ENCODE measurements at places on chromosomes 2 and 18.

DNA sequence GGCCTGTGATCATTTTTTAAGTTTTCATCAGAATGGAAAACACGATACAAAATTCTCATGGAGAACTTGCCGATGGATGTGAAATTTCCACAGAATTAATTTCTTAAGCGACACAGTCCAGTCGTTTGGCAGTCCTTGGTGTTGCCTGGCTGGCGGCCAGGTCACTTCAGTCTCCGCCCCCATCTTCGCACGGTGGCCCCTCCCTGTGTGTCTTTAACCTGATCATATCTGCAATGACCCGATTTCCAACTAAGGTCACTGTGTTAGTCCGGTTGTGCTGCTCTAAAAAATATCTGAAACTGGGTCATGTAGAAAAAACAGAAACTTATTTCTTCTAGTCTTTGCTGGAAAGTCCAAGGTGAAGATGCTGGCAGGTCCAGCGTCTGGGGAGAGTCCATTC lies 44.5 kb upstream of the COPS8 start:
- no peak for DNase-seq

- DNase-seq = no peak
These were observed 6.4 kb upstream of the SAG start for GRCh38 chr2:233301248-233301647.

DNA sequence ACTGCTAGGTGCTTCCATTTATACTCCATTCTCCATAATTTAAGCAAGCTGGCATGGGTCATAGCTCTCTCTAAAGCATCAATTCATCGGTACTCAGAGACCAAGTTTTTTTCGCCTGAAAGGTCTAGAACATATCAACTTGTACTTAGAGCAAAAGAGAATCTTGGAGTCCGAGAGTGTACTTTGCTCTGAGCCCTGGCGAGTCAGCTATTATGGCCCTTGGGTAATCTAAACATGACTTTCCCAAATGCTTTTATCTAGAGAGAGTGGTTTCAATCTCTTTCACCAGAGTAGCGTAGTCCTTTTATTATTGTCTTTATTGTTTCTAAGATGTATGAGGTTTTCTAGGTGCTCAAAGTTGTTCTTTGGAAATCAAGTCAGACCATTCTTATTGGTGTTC lies 34.4 kb downstream of the MAIP1 start:
- no peak for DNase-seq

DNA sequence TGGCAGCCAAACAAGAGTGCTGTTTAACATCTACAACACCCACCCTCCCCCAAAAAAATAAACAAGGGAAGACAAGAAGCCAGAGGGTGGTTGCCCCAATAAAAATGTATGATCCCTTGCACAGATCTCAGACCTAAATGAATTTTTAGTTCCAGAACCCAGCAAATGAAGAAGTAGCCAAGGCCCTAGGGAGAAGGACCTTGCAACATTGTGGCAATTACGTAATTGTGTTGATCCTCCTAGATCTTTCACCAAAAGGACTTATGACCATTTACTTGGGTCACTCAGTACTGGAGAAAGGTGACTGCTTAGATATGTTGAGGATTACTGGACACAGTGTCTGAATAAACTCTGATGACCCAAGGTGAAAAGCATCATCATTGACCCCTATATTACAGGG lies 1393.8 kb downstream of the LRP1B start:
- DNase-seq = no peak

DNA sequence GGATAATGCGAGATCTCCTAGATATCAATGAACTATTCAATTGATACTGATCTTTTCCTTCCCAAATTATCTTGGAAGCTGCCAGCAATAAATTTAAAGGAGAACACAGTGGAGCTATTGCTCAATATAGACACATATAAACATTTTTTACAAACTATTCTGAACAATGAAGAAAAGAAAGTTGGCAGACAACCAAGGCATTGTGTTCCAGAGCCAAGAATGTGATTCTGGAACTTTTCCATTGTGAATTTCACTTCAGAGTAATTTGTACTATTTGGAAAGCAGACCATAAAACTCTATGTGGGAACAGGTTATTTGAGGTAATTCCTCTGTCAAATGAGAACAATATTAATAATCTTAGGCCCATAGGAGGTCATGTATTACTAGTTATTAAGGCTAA lies 588.2 kb downstream of the IRS1 start:
- DNase-seq = no peak

All from activated CD8-positive, alpha-beta memory T cell treated with anti-CD3 and anti-CD28 coated beads for 4 hours (primary cell).